Suppressor macrophage treated with lipopolysaccharide for 1 hour (primary cell): ENCODE measurements at places on chromosomes 4 and X.

DNA sequence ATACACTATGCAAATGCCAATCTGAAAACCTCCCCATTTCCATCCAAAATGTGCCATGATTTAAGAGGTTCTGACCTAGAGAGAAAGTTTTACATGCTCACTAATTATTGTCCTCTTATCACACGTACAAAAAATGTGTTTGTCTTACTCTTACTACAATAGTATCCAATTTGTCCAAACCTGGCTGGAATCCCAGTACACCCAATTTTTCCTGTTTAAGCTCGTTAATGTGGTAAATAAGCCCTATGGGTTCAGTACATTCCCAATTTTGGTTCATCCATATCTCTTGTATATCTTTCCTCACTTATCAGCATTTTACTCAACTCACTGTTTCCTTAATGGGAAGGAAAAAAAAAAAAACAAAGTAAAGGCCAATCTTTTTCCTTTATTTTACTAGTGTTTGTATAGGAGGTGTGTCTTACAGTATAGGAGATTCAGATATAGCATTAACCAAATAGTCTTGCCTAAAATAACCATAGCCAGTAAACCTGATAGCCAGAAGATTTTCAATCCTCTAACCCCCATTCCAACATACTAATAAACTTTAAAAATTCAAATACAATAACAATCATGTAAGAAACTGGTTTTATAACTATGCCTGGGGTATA lies 109.8 kb downstream of the PARM1 start:
- no peak for DNase-seq

DNA sequence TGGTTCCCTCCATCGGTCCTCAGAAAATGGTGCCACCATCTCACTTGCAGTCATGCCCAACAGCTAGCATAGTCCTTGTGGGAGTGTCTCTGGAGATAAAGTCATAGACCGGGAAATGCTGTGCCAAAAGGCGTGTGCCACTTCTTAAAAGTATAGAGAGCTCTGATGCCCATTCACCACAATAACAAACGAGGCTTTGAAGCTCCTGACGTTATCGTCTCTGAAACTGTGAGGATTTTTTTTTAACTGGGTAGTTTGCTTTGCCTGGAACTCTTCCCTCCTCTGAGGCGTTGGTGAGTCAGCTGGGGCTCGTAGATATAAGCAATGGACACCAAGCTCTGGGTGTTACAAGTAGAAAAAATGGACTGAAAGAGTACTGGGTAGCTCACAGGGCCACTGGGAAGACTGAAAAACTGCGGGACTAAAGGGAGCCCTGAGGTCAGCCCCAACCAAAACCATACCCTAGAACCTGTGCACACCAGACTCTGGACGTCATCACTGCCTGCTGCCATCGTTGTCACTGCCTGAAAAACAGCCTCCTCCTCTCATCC lies 89.4 kb upstream of the TRIM2 start:
- DNase-seq: no peak

GRCh38 chrX:153304988-153305736 lies 16.4 kb downstream of the PNMA6F start:
- DNase-seq: no peak

DNA sequence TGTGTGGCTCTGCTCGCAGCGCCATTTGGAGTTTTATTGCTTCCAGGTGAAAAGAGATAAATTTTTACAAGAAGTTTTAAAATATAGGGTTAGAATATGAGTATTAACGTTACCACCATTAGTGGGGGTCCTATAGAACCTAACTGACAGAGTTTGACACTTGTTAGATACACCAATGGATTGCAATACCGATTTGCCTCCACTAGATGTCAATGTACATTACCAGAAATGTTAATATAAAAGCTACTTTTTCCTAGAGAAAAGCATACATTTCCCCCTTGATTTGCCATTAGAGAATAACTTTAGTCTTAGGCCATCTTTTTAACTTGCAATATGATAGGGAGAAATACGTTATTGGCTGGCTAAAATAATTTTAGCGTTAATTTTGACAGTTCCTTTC lies 108.4 kb downstream of the LINC00632 start:
- DNase-seq: no peak

- DNase-seq: no peak
Measured at GRCh38 chr4:2930758-2931511, 32.3 kb downstream of the NOP14 start.

GRCh38 chrX:48800574-48801279 lies 1.1 kb upstream of the HDAC6 start:
- peak; percentile 35 for DNase-seq

GRCh38 chr4:79823148-79823763 lies 249.8 kb downstream of the ANTXR2 start:
- DNase-seq: no peak

GRCh38 chr4:46900082-46900481 lies 9.0 kb downstream of the COX7B2 start:
- DNase-seq: no peak

DNA sequence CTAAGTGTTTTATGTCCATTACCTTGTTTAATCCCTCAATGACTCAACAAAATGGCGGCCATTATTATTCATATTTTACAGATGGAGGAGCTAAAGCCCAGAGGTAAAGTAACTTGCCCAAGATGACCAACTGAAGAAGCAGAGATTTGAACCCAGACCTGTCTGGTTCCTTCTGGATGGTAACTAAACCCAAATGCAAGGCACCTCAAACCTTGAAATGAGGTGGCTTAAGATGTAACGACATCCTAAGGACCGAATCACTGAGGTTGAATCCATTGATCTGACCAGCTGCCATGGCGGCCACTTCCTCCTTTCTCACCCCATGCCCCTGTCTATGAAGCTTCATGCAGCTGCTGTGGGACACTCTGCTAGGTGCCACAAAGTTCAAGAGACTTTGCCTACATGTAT lies 932 bp downstream of the TLR10 start:
- DNase-seq: no peak

DNA sequence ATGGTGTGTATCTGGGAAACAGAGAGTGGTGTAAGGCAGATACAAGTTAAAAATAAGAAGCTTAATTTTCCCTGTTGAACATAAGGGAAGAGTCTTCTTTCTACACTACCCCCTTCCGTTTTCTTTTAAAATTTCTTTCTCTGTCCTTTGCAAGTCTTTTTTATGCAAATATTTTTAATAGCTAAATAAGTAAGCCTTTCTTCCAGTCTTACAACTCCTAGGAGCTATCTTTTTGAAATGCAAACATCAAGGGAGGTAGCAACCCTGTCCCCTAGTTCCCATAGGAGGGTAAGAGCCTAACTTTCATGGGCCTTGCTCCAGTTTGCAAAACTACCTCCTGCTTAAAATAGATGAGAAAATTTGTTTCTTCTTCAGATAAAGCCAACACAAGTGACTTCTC lies 121.5 kb downstream of the MBNL3 start:
- DNase-seq: no peak

DNA sequence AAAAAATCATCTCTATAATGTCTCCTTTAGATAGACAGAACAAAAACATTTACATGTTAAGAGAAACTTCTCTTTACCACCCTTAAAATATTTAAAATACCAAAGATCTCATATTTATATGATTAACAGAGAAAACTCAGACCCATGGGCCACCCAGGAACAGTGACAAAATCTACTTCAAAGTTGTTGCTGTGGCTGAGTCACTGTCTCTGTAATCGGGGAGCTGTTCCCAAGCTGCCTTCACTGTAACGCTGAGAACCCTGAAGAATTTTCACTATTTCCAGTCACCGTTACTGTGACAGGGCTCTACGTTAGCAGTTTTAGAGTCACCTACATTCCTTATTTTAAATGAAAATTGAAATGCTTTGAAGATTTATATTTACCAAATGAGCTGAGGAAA lies 9.0 kb upstream of the DAPP1 start:
- DNase-seq: no peak

DNA sequence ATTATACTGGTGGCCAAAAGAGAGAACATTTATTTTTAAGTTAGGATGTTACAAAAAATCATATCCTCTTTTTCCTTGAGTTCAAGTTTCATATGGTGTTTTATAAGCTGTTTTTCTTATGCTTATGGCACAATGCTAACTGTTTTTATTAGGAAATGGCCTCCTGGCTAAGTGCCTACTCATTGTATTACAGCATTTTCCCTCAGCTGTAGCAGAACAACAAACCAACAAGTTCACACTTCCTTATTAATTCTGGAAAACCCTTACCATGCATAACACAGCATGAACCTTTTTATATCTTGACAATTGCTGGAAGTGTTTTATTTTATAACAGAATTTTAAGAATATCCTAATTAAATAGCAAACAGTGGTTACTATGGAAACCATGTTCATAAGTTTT lies 165.8 kb downstream of the GASK1B start:
- DNase-seq: peak; percentile 92

- DNase-seq: no peak
Measured at GRCh38 chrX:39873117-39873516, 224.6 kb downstream of the BCOR start.

GRCh38 chr4:88456670-88457306 lies at the start of gene HERC5:
Gene HERC5, plus strand, starts transcription at chr4:88457119. Its CDS starts 151 bp downstream, at chr4:88457270.
- DNase-seq: peak; percentile 99

- DNase-seq: peak; percentile 57
Measured at GRCh38 chrX:40094041-40094899, 3.5 kb downstream of the BCOR start.

DNA sequence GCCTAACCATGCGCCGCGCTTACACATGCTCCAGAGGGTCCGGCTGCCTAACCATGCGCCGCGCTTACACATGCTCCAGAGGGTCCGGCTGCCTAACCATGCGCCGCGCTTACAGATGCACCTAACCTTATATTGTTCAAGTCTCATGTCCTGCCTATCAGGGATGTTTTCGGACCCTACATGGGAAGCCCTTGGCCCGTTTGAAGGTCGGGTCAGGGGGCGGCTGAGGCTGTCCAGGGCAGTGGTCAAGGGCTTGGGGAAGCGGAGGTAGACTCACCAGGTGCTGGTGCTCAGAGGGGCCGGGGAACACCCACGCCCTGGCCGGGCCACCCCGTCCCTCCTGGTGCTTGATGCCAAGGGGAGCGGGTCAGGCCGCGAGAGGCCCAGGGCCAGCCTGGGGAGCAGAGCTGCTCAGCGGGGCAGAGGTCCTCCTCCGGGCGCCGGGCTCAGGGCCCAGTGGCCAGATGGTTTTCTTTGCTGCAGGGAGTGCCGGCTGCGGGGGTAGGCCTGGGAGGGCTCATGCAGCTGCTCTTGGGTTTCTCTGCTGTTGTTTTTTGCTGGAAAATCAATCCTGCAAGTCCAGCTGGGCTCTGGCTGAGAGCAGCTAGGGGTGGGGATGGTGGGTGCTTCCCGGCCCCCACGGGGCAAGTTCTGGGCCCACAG lies 35.4 kb upstream of the SPON2 start:
- no peak for DNase-seq

DNA sequence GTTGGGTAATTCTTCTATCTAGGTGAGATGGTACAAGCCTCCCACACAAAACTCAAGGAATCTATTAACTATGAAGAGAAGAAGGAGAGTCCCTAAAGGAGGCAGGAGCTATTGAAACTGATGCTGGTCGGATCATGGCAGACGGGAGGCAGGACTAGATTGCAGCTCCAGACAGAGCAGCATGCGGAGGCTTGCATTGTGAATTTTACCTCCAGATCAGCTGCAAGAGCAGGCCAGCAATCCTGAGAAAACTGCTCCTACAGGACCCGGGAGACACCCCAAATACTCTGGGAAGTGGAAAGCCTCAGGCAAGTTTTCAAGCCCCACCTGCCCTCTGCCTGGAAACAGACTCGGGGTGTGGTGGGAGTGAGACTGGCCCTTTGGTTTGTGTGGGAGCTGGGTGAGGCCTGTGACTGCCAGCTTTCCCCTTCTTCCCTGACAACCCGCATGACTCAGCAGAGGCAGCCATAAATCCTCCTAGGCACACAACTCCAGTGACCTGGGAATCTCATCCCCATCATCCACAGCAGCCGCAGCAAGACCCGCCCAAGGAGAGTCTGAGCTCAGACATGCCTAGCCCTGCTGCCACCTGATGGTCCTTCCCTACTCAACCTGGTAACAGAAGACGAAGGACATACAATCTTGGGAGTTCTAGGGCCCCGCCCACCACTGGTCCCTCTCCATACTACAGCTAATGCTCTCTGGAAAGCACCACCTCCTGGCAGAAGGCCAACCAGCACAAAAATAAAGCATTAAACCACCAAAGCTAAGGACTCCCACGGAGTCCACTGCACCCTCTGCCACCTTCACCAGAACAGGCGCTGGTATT lies 30.9 kb downstream of the GATB start:
- no peak for DNase-seq

- no peak for DNase-seq
Measured at GRCh38 chr4:38964942-38965775, 67.0 kb downstream of the TMEM156 start.

DNA sequence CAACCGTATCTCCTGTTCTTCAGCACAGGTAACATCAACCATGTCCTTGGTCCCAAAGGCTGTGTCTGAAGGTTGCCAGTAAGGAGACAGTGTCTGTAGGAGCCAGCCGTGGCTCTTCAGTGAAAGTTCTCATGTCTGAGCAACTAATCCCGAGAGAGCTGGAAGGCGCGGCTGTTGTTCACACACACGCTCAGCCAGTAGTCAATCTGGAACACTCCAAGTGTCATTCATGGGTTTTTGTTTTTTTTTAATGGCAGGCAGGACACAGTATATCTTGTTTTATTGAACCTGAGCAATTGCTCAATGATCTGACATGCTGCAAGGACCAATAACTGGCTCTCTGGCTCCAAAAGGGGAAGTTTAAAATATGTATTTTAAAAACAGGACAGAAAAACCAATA lies 48.4 kb upstream of the MAP3K15 start:
- DNase-seq: no peak

DNA sequence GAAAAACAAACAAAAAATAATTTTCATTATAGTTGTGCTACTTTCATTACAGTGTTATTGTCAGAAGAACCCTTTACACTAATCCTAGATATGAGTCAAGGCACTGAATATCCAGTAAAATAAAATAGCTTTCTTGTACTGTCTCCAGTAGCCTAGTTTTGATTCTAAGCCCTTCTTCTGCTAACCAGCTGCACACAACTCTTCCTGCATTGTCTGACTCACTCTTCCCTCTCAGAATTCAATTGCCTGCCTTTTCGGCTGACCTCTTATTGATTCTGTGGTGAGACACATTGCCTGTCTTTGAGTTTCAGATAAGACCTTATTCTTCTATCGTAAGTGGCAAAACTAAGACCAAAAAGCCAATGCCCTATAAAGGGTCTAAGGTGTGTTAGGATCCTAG lies 26.7 kb upstream of the PCDH18 start:
- DNase-seq: no peak

DNA sequence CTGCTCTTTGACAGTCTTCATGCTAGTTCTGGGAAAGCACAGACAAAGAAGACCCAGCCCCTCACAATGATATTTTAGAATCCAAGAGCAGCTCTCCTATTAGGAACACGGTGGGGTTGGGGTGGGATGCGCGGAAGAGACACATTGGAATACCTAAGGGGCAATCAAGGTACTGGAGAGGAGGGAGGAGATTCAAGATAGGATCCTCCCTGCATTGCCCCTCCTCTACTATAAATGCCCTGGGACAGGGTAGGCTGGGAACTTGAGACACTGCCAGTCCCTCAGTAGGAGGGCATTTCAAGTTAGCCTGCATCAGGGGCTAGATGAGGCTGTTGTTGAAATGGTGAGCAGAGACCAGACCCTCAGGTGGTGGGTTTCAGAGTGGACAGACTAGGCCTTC lies 5.1 kb downstream of the MAGEB17 start:
- no peak for DNase-seq

GRCh38 chrX:28969126-28969525 lies 381.9 kb downstream of the IL1RAPL1 start:
- no peak for DNase-seq

- DNase-seq: no peak
Measured at GRCh38 chrX:130419263-130419662, 17.5 kb downstream of the RBMX2 start.

- DNase-seq: no peak
Measured at GRCh38 chr4:73976716-73977115, 5.1 kb downstream of the PF4 start.

- DNase-seq: no peak
Measured at GRCh38 chrX:17104433-17104832, 158.0 kb downstream of the REPS2 start.
